Stimulated activated CD4-positive, alpha-beta T cell treated with anti-CD3 and anti-CD28 coated beads, Interleukin-12 subunit alpha, Interleukin-12 subunit beta, amount 100 ng/mL, for 4 hours (primary cell): ENCODE measurements at places on chromosomes 6 and 20.

- DNase-seq: no peak
These were observed 74.5 kb upstream of the FAM8A1 start for GRCh38 chr6:17525637-17526036.

DNA sequence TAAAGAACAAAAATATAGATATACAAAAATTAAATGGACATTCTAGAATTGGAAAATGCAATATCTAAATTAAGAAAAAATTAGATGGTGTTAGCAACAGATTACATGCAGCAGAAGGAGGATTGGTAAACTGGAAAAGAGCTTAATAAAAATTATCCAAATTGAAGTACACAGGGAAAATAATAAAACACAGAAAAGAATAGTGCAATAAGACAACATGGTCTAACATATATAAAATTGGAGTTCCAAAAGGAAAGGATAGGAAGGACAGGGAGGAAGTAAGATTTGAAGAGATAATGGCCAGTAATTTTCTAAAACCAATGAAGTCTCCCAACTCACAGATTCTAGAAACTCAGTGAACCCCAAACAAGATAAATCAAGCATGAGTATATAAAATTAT, 194.5 kb downstream of the TBX18 start:
- DNase-seq: no peak

DNA sequence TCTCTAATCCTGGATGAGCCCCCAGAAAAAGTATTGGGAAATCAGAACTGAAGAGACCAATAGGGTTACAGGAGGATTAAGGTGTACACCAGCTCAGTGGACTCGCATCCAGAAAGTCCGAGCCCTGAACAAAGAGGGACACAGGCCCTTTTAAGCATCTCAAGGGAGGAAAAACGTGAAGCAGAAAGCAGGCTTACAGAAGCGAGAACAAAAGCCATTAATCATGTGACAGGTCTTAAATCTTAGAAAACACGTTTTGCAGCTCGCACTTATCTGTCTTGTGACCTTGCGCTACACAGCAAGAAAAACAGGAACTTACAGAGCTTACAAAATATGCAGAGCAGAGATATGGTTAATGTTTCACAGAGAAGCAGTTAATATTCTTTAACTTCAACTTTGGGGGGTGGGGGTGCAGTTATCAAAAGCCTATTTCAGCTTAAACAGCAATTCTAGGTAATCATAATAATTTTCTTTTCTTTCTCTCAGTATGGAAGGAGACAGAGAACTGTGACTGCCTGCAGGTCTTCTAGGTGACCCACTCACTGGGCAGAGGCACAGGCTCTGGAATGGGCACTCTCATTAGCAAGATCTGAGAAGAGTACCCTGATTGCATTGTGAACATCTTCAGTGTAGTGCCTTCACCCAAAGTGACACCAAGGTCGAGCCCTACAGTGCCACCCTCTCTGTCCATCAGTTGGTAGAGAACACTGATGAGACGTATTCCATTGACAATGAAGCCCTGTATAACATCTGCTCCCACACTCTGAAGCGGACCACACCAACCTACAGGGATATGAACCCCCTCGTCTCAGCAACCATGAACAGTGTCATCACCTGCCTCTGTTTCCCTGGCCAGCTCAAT, 65.0 kb upstream of the MOCS1 start:
- no peak for DNase-seq

DNA sequence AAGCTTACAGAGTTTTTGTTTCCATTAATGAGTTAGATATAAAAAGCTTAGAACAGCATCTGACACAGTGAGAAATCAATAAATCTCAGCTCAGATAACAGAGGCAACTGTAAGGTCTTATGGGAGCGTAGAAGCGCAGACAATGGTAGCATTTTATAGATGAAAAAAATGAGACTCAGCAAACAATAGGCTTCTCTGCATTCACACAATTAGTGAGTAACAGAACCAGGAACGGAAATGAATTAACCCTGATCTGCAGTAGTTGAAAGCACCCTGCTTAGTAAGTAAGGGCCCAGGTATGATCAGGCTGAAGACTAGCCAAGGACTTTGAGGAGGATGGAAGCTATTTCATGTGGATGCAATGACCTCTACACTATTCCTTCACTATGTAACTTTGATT, 147.2 kb upstream of the EYA4 start:
- DNase-seq: no peak

DNA sequence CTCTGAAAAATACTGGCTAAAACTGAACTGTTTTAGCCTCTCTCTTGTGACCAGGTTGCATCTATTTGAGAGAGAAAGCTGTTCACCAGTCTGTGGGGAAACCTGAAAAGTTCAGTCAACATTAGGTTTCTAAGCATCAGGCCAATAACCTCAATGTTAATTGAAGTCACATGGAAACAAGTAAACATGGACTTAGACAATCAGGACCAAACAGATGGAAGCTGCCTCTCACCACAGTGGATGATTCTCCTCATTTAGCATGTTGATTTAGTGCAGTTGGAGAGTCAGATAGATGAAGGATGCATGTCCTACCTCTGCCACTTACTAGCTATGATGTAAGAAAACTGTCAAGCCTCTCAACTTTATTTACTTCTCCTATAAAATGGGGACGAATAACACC, 18.2 kb downstream of the SCGN start:
- DNase-seq: no peak

DNA sequence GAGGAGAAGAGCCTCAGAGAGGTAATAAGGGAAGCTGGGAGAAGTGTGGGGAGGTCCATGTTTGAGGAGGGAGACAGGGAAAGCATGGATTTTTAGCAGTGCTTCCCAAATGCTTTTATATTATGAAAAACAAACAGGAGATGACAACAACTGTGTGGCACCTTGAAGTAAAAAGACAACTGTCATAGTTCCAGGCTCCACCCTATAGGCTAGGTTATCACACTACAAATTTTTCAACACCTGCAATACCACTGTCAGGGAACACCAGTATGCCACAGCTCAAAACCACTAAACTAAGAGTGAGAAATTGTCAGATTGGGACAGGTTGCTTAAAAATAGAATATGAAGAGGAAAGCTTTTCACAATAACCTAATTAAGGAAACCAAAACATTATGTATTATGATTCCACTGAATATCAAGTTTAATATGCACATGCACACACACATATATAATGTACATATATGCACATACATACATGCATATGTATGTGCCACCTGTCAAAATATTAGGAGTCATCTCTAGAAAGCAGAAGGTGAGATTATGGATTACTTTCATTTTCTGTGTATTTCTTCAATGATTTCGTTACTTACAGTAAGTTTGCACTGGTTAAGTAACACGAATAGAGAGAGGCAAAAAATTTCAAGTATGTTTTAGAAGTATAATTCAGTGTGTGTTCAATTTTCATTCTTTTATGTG, 261.2 kb downstream of the PTPRK start:
- DNase-seq: no peak

GRCh38 chr6:143513410-143513809, 1.9 kb upstream of the FUCA2 start:
- DNase-seq: peak; percentile 21

DNA sequence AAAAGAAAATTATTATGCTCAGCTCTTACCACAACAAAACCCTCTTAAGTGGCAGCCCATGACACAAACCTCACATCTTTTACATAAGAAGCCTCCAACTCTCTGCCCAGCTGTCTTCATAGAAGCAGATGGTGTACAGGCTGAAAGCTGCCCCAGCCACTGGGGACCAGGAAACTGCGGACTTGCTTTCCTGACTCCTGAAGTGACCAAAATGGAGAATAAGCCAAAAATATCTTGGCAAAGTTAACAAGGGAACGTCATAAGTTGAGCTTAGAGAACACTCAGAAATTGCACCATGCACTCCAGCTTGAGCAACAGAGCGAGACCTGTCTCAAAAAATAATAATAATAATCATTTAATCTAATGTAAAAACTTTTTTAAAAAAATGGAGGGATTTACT, 160.3 kb upstream of the CDYL start:
- no peak for DNase-seq

DNA sequence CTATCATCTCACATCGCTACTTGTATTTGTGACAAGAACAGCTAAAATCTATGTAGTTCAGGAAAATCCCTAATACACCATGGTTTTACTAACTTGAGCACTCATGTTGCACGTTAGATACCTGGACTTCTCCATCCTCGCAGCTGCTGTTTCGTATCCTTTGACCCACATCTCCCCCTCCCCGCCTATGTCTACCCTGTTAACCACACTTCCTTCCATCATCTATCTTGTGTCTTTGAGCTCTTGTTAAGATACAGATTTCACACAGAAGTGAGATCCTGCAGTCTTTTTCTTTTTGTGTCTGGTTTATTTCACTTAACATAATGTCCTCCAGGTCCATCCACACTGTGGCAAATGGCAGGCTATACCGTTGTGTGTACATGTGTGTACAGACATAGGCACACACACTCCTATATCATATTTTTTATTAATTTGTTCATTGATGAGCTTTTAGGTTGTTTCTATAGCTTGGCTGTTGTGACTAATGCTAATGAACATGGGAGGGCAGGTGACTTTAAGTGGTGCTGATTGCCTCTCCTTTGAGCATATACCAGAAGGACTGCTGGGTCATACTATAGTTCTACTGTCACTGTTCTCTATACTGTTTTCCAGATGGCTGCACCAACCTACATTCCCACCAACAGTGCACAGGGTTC, 117.8 kb downstream of the WDR27 start:
- no peak for DNase-seq

DNA sequence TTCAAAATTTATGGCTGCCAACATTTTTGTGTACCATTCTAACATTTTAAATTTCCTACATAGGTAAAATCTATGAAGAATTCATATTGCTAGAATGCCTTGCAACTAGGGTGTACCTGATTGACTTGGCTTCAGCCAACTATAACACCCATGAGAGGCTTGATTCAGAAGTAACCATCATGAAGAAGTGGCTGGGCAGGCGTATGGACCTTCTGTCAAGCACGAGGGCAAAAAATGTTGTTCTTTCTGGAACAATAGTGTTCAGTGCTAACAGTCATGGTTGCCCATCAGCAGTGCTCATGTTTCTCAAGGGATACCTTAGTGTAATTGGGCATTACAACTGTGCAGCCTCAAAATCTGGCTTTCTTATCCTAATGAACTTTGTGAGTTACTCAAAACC, 42.9 kb downstream of the ID4 start:
- DNase-seq: no peak

DNA sequence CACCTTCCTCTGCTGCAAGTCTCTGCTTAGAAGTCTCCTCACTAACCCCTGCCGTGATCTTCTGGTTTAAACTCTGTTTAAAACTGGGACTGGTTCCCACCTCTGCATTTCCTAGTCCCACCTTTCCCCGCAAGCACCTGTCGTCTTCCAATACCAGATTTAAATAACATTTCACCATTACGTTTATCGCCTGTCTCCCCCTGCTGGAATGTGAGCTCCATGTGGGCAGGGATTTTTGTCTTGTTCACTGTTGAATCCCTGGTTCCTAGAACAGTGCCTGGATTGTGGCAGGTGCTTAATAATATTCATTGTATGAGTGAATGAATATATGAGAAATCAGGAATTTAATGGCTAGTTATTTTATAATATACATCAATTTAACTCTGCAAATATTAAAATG, 2.7 kb downstream of the GUCA1A start:
- DNase-seq: no peak

GRCh38 chr6:33787346-33787953, 1.5 kb downstream of the LEMD2 start:
- no peak for DNase-seq
